ENCODE measurements at places on chromosomes 2 and 18.

GRCh38 chr18:23926571-23926970, 88.0 kb upstream of the TTC39C start:
- DNase-seq, result no peak

- DNase-seq, result no peak
Observed at GRCh38 chr2:48270209-48270608, 259.7 kb upstream of the STON1 start.

- DNase-seq, result no peak
Observed at GRCh38 chr2:6947929-6948676, 30.9 kb downstream of the RNF144A start.

GRCh38 chr18:35949903-35950627, 22.4 kb upstream of the RMP24 start:
- peak; percentile 13 for DNase-seq

Measured in activated T-helper 1 cell treated with anti-CD3 and anti-CD28 coated beads, Interleukin-2, amount 50 U/mL, for 16 hours (primary cell).